Right hindlimb (tissue), 1 donor: ENCODE measurements at places on chromosomes 12 and 14.

- no peak for DNase-seq
Measured at GRCh38 chr12:52606581-52607218, 5.4 kb upstream of the KRT72 start.

DNA sequence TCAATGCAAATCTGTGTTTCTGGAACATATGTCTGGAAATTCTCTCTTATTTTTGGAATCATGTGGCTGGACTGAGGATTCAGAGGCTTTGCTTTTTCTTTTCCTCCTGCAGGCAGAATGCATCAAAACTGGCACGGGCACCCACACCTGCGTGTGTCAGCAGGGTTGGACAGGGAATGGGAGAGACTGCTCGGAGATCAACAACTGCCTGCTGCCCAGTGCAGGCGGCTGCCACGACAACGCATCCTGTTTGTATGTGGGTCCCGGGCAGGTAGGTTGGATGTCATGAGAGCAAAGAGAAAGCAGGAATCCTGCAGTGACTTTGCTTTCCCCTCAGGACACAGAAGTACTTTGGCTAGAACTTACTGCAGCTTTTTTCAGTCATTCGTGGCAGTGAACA is 90.3 kb downstream of the STAB2 start:
- DNase-seq = no peak

- no peak for DNase-seq
Measured at GRCh38 chr12:85182699-85183098, 97.3 kb upstream of the ALX1 start.

GRCh38 chr14:100827101-100828021 is 1.4 kb downstream of the MEG3 start:
- peak; percentile 72 for DNase-seq
